Nephron progenitor cell (in vitro differentiated cells): ENCODE measurements at places on chromosomes 4 and X.

GRCh38 chr4:71772592-71772991, 11.3 kb downstream of the GC start:
- no peak for DNase-seq

DNA sequence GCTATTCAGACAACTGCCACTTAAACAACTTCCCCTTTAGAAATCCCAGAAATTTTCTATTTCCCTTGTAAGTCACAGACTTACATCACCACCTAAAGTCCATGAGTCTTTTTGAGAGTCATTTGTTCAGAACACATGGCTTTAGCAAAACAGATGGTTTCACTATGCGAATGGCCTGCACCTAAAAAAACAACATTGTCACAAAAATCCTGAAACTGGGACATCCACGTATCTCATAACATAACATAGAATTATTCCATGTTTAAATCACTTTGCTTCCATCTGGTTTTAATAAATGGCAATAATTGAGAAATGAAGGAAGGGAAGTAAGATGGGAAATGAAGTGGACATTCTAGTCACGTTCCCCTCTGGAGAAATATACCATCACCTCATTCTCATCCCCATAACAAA, 155.3 kb upstream of the EDNRA start:
- no peak for DNase-seq

DNA sequence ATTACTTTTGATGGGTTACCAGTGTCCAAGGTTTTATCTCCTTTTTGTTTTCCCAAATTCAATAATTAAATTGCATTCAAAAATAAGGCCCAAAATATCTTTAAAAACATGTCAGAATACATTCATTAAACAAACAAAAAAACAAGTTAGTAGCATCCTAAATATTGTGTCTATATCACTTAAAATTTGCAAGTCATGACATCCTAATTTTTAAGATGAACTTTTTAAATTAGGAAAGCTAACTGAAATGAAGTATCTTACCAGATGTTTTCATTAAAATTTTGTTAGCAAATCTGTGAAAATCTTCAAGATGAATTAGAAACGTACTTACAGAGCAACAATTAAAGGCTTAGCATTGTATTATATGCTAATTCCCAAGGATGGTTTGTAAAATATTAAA, 962 bp upstream of the CFAP299 start:
- DNase-seq: no peak

DNA sequence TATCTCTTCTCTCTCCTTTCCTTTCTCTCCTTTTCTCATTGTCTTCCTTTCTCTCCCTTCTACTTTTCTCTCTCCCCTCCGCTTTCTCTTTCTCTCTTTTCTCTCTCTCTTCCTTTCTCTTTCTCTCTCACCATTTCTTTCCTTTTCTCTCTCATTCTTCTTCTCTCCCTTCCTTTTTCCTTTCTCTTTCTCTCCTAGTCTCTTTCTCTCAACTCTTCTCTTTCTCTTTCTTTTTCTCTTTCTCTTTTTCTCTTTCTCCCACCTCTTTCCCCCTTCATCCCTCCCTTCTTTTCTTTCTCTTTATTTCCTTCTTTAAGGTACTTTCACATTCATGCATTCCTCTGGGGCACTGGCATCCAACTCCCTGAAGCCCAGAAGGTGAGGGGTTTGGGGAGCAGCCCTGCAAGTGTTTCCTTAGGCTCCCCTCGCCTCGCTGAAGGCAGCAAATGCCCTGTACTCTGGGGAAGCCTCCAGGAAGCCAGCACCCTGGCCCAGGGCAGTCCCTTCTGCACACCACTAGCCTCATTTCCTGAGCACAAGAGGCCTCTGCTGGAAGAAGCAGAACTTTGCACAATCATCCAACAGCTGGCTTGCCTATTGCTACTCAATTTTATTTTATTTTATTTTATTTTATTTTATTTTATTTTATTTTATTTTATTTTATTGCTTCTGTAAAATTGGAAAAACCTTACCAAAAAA, 124.2 kb downstream of the NFKB1 start:
- no peak for DNase-seq

- DNase-seq: no peak
Measured at GRCh38 chr4:6760865-6761264, 21.7 kb upstream of the KIAA0232 start.

DNA sequence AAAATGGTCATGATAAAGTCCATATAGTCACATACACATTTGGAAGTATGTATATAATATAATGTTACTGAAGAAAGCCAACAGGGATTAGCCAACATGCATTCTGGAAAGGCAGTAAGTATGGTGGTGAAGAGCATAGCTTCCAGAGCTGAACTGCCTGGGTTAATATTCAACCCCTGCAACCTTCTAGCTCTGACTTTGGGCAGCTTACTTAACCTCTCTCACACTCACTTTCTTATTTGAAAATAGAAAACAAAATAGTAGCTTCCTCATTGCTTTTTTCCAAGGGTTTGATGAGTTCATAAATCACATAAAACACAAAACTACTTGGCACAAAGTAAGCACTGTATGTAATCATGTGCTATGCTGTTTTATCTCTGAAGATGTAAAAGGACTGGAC, 216.4 kb downstream of the CHIC2 start:
- DNase-seq: no peak

- no peak for DNase-seq
Measured at GRCh38 chr4:119240128-119240527, 27.6 kb downstream of the USP53 start.

- DNase-seq: no peak
Measured at GRCh38 chr4:184896868-184897715, 71.3 kb upstream of the ACSL1 start.

- no peak for DNase-seq
Measured at GRCh38 chr4:57291911-57292310, 181.7 kb upstream of the IGFBP7 start.

GRCh38 chrX:55007656-55008055, 7.5 kb downstream of the APEX2 start:
- DNase-seq: no peak
